Endothelial cell of umbilical vein (primary cell): ENCODE measurements at places on chromosomes 16 and 17. TPM values are rescaled to one million over a fixed set of nuclear protein-coding genes. Genes with fewer than 3 reads are reported as not detected.

DNA sequence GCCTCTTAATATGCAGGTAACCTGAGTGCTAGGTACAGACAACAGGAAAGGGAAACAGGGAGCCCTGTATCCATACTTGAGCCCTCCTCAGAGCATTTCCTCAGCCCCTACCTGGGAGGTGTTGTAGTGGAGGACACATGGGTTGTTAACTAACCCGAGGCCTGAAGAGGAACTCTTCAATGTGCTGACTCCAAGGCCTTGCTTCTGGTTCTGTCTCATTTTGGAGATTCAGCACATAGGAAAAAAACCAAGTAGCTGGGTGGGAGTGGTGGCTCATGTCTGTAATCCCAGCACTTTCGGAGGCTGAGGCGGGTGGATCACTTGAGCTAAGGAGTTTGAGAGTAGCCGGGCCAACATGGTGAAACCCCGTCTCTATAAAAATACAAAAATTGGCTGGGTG lies 24.8 kb downstream of the SNX11 start:
- H3K36me3 ChIP-seq = no peaks in the 10 kb centered on the region
- no peak for DNase-seq
- peaks cover 2% of the 10 kb centered on the region for H3K27me3 ChIP-seq

DNA sequence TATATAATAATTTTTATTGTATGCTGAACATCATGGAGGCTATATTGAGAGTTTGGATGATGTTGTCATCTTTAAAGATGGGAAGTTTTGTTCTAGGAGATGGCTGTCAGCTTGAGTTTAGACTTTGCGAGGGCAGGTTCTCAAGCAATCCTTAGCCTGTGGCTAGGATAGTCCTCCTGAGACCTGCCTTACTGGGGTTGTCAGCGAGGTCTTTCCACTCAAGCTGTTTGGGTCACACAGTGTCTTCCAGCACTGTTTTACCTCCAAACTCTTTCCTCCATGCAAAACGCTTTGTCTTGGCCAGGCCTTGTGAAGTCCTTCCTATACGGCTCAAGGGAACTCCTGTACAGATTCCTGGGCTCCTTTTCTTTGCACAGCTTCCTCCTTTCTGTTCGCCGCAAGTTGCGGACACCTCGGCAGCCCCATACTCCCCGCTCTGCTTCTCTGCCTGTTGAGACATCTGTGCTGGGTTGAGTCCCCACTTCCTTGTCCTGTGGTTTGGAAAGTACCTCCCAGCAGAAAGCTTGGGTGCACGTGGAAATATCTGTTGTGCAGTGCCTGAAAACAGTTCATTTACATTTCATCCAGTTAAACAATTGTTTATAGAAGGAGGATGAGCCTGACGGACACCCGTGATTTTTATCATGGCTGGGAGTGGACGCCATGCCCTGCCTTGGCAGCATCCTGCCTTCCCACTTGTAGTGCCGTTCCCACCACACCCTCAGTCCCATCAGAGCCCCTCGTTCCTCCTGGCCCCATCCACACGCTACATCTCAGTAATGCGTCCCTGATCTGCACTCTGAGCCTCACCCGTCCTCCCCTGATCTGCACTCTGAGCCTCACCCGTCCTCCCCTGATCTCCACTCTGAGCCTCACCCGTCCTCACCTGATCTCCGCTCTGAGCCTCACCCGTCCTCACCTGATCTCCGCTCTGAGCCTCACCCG lies 55.0 kb upstream of the CBFA2T3 start:
- H3K4me1 ChIP-seq = no peaks in the 10 kb centered on the region
- no peaks in the 10 kb centered on the region for H3K36me3 ChIP-seq
- H3K4me3 ChIP-seq = no peak overlapping the region
- no peak for DNase-seq

- H3K36me3 ChIP-seq = peaks cover 9% of the 10 kb centered on the region
- DNase-seq = peak; percentile 71
- no peaks in the 10 kb centered on the region for H3K27me3 ChIP-seq
- peak overlapping the region; percentile 3 for H3K27ac ChIP-seq
- peaks cover 24% of the 10 kb centered on the region for H3K4me1 ChIP-seq
Observed at GRCh38 chr17:534071-534691, 180.5 kb downstream of the VPS53 start.

DNA sequence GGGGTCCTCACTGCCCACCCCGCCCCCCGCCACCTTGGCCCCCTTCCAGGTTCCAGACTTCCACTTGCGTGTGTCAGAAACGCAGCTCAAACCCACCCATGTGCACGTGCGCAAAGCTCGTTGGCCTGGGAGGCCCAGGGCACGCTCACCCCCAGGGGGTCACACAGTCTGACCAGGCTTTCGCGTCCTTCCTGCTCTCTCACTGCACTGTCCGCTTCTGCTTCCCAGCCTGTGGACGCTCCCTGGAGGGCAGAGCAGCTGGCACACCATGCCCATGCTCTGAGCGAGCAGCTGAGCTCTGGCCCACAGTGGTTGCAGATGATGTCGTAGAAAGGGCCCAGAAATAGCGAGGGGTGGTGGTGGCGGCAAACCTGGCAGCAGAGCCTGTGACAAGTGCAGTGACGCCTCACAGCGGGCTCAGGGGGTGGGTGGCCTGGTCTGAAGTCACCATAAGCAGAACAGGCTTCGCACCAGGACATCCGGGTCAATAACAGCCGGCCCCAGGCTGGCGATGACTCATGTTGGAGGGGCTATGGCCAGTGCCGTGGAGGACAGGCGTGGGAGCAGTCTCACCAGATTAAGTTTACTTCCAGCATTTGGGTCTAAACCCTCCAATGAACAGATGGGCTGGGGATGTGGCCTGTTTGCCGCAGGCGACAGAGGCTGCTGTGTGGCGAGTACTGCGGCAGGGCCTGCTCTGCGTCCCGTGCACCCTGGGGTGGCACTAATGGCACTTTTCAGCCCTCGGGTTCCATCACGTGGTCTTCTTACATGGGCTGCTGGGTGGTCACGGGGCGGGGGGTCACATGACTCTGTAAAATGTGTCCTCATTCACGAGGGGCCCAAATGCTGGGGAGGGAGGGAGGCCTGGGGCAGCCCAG lies 49.0 kb downstream of the NT5M start:
- no peaks in the 10 kb centered on the region for H3K36me3 ChIP-seq
- H3K27me3 ChIP-seq = no peaks in the 10 kb centered on the region
- no peak overlapping the region for H3K4me3 ChIP-seq
- H3K27ac ChIP-seq = peak overlapping the region; percentile 56
- peaks cover 14% of the 10 kb centered on the region for H3K4me1 ChIP-seq

CRISPLD2 gene
- total RNA-seq = 0.73 TPM in 1 of 2 replicates, not detected in the other
